ENCODE measurements at places on chromosomes 5 and 9.
A peak's percentile ranks its signal among the peaks of the same experiment; 100 is the strongest.

DNA sequence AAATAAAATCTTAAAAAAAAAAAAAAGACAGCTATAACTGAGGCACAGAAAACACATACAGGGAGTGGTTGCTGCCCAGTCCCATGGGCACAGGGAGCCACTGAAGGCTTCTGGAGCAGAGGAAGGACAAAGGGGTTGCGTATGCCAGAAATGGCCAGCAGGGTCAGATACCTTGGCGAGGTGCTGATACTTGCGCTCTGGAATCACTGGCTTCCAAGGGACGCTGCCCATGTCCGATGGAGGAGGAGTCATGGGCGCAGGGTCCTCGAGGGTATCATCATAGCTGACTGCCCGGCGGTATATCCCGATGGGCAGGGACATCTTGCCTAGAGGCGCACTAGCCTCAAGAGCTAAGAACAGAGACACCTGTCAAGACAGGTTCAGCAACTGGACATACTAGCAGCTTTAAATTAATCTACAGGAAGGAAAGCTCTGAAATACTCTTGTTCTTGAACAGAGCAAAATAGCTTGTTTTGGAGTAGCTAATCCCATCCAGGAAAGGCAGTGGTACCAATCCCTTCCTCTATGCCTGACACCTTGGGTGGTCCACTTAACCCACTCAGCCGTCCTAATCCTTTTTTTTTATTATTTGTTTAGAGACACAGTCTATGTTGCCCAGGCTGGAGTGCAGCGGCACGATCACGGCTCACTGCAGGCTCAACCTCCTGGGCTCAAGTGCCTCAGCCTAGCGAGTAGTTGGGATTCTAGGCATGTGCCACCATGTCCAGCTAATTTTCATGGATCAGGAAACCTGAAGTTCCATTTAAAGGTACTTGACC lies 6.0 kb downstream of the KIAA1191 start:
- no peak for DNase-seq

DNA sequence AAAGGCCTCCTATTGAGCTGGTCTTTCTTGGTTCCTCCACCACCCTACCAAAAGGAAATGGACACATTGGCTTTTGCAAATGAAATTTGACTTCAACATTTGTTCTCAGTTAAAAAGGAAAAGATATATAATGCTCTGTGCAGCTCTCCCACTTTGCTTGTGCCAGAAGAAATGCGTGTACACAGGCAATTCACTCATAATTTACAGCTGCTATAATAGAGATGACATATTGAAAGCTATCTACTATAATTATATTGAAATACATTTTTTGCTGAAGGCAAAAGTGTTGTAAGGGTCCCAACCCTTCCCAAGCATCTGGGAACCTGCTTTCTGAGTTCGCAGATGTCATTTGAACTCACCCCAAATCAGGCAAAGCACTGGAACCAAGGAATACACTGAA lies 173.2 kb downstream of the PBX3 start:
- DNase-seq: no peak

DNA sequence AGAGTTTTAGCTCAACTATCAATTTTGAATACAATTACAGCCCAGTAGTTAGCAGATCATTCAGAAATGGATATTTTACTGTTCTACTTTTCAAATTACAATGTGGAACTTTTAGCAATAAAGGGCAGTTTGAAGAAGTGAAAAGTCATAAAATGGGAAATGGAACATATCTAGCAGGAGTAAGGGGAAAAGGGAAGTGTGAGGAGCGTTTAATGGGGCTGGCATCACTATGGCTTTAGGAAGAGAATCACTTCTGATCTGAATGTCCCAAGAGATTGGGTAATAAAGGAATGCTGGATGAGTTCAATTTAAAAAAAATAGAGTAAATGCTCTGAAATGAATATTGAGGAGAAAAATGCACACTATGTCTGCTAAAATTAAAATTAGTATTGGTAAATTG lies 77.4 kb downstream of the ATPSCKMT start:
- no peak for DNase-seq

DNA sequence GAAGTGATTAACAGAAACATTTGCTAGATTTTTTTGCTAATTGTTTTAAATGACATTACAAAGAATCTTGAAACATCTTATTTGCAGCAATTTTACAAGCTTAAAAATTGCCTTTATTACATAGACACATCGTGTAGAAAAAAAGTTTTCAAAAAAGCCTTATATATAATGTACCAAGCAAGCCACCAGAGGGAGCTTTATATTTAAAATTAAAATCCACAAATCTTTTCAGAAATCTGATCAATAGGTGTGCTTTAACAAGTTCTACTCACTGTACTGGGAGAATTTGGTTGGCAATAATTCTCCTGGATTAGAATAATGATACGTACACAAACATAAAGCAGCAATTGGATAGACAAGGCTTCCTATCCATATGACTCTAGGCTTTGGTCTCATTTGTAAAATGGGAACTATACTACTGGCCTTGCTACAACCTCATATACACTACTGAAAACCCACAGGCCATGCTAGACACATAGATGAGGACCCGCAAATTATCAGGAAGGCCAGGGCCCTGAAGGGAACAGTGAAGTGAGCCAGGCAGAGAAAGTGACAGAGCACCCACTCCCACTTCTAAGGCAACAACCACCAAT lies 4.8 kb downstream of the PSMB7 start:
- peak; percentile 66 for DNase-seq

DNA sequence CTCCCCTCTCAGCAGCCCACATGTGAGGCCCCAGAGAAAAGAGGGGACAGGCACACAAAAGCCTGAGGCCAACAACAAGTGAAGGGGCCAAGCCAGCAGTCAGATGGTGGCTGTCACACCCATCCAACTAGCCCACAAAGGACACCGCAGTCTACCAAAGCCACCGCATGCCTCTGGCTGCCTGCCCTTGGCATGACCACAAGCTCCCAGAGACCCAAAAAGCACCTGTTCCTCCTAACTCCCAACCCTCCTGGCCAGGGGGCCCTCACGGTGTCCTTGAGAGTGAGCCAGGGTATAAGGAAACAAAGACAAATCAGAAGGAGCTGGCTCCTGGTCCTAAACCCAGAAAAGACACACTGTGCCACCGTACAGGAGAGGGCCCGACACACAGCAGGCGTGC lies 77.8 kb upstream of the LRRTM2 start:
- no peak for DNase-seq

DNA sequence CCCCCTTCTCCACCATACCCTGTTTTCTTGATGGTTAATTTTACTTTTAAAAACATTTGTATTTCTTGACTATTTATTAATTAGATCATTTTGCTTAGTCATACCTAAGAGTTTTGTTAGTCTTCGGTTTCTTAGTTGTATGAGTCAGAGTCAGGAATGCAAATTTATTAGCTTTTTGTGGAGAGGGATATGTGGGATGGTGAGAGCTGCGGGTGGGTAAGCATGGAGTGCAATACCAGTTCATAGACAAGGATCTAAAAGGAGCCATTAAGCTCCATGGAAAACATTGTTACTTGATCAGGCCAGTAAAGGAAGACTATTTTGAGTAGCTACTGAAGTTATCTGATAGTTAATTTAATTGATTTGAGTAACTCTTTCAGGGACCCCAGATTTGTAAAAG lies 77.5 kb downstream of the ZSWIM6 start:
- DNase-seq: peak; percentile 74

GRCh38 chr5:157509587-157509986 lies 49.6 kb downstream of the NIPAL4 start:
- DNase-seq: no peak

DNA sequence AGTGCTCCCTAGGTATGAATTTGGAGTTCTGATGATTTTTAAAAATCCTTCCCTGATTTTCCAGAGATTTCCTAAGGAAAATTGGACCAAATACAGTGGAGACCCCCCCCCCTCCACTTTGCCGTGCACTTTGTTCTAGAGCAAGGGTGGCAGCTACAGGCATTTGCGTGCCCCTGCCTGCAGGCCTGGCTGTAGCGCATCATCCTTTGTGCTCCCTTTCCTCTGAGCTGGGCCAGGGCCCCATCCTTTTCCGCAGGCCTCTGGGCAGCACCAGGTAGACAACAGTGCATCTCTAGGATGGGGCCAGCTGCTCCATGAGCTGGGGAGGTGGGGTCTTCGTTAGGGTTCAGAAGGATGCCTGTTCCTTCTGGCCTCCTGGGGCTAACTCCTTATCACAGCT lies 39.6 kb downstream of the TRIO start:
- no peak for DNase-seq

DNA sequence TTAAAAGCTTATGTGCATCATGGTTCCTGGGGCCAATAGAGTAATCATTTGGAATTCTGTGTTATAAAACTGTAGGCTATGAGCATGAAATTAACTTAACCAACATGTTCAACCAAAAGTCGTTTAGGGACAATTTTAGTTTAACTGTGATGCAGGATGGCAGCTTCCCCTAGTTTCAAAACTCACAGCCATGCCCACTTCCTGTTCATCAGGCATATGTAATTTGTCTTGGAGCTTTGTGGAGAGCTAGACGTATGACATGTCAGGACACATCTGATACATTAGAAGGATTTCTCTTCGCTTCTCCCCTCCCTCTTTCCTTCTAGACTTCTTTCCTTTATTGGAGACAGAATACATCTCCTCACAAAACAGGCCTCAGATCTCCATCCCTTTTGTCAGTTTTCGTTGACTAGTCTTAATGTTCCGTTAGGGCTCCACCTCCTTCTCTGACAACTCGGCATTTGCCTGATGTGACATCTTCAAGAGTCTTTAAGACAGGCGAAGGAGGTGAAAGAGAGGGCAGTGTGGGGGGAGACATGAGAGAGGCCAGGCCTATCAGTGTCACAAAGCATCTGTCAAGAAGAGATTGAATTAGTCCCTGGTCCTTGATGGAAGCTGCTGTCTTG lies 176.0 kb downstream of the MSX2 start:
- DNase-seq: no peak

- DNase-seq: no peak
Observed at GRCh38 chr5:123987956-123988355, 476.0 kb downstream of the CSNK1G3 start.

DNA sequence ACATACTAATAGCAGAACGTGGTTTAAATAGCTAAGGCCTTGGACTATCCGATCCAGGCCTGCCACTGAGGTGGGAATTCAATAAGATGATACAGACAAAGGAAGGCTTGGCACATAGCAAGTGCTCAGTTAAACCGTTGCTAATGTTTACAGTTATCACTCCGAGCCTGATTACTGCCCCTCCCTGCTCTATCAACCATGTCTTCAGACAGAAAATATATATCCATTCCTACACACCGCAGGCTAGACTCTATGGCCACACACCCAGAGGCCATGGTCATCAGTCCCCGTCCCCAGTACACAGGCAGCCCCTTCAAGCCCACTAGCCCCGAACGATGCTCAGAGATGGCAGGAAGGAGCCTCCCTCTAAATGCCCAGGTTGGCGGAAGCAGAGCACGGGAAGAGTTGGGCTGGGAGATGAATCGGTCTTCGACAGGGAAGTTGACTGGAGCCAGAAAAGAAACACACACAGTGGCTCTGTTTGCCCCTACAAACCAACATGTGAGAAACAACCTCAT lies 49.7 kb upstream of the STXBP1 start:
- DNase-seq: no peak

Measured in RKO (cell line).